ENCODE measurements at places on chromosomes 2 and 18. TPM values are rescaled to one million over a fixed set of nuclear protein-coding genes. Genes with fewer than 3 reads are reported as not detected.

The DQX1 gene
- total RNA-seq = not detected

The HRH4 gene
- not detected for total RNA-seq

The GCC2 gene
- total RNA-seq = 74.5 TPM

GRCh38 chr2:69755862-69756467 is 14.0 kb downstream of the ANXA4 start:
- peak overlapping the region; percentile 45 for H3K27ac ChIP-seq
- H3K36me3 ChIP-seq = no peaks in the 10 kb centered on the region
- DNase-seq = no peak
- no peaks in the 10 kb centered on the region for H3K27me3 ChIP-seq
- no peak overlapping the region for H3K4me3 ChIP-seq
- H3K4me1 ChIP-seq = peaks cover 26% of the 10 kb centered on the region

DNA sequence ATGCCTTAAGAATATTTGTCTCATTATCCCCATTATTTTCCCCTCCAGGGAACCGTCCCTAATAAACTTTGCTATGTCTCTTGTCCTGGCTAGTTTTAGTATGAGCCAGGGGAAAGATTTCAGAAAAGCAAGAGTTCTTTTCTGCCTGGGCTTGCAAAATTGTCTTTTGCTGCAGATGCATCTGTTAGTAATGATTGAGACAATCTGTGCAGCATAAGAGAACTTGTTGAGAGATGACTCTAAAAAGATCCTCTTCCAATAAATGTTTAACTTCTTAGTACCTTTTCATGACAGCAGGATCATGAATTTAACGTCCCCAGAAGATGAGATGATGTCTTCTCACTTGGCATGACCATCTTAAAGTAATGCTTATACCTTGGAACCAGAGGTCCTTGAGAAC is 172.5 kb upstream of the CREB1 start:
- no peaks in the 10 kb centered on the region for H3K27me3 ChIP-seq
- H3K4me3 ChIP-seq = no peak overlapping the region
- H3K27ac ChIP-seq = no peak overlapping the region

DNA sequence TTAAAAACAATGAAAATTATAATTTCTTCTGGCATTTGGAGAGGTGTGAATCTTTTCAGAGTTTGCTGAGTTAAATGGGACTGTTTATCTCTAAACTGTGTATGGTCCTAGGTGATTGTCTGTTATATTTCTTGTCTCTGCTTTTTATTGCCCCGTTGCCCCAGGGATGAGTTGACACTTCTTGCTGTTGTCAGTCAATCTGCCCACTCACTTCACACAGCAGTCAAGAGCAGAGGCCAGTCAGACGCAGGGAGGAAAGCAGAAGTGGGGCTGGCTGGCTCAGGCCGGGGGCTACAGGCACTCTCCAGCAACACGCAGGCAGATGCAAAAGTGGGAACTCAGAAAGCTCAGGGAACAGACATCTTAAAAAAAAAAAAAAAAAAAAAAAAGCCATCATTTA is 365.2 kb downstream of the CLIP4 start:
- DNase-seq = no peak
- H3K36me3 ChIP-seq = no peaks in the 10 kb centered on the region
- no peaks in the 10 kb centered on the region for H3K27me3 ChIP-seq
- no peak overlapping the region for H3K4me3 ChIP-seq
- no peak overlapping the region for H3K27ac ChIP-seq

GRCh38 chr2:190785334-190785733 is 95.3 kb upstream of the GLS start:
- peaks cover 10% of the 10 kb centered on the region for H3K4me1 ChIP-seq
- DNase-seq = no peak
- no peaks in the 10 kb centered on the region for H3K27me3 ChIP-seq
- H3K27ac ChIP-seq = no peak overlapping the region
- H3K36me3 ChIP-seq = no peaks in the 10 kb centered on the region
- no peak overlapping the region for H3K4me3 ChIP-seq

GRCh38 chr2:9149388-9149660 is 57.3 kb upstream of the ASAP2 start:
- DNase-seq = no peak
- no peaks in the 10 kb centered on the region for H3K36me3 ChIP-seq
- no peaks in the 10 kb centered on the region for H3K4me1 ChIP-seq

- no peaks in the 10 kb centered on the region for H3K27me3 ChIP-seq
- no peaks in the 10 kb centered on the region for H3K36me3 ChIP-seq
- no peaks in the 10 kb centered on the region for H3K4me1 ChIP-seq
- H3K27ac ChIP-seq = no peak overlapping the region
Measured at GRCh38 chr18:11408555-11409065, 200.8 kb upstream of the SLC35G4 start.

DNA sequence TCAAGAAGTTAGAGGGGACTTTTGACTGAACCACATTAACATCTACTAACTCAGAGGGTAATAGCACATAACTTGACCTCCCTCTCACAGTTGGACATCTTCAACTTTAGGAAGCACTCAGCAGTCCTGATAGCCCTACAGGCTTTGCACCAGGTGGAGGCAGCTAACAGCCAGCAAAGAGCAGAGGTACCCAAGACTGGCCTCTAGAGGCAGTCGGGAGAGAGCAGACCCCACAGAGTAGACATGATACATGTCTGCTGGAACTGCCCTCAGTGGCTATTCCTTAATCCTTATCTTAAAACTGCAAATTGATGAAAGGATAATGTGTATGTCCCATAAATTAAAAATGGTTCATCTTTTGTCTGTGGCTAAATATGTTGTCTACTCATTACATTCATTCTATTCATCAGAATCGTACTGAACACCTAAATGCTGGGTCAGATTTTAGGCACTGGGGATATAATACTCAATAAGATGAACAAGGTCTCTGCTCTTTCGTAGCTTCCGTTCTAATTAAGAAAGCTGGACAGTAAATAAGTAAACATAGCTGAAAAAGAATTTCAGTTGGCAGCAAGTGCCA is 49.8 kb downstream of the CAB39 start:
- no peak overlapping the region for H3K27ac ChIP-seq
- DNase-seq = no peak
- H3K4me3 ChIP-seq = no peak overlapping the region
- no peaks in the 10 kb centered on the region for H3K27me3 ChIP-seq
- H3K36me3 ChIP-seq = peaks cover 4% of the 10 kb centered on the region
- no peaks in the 10 kb centered on the region for H3K4me1 ChIP-seq

GRCh38 chr2:65464604-65465003 is 32.2 kb upstream of the SPRED2 start:
- H3K36me3 ChIP-seq = no peaks in the 10 kb centered on the region
- no peak overlapping the region for H3K27ac ChIP-seq
- no peaks in the 10 kb centered on the region for H3K27me3 ChIP-seq
- H3K4me1 ChIP-seq = no peaks in the 10 kb centered on the region

DNA sequence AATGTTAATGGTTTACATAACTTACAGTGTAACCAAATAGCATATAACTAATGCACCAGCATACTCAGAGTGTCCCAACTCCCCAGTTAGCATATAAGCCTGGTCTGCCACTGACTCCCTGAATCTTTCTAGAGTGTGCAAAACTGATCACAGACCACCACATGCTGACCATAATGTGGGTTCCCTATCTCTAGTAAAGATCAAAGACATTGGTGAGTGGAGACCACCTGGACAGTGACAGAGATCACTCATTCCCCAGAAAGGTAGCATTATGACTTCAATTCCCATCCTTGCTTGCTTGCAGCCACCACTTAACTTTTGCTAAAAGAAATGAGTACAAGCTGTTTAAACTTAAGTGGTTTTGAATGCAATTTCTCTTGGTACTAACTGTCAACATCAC is 39.0 kb downstream of the KANSL1L start:
- H3K4me1 ChIP-seq = peaks cover 2% of the 10 kb centered on the region
- H3K27me3 ChIP-seq = no peaks in the 10 kb centered on the region
- no peak overlapping the region for H3K27ac ChIP-seq
- no peak for DNase-seq
- H3K4me3 ChIP-seq = no peak overlapping the region

- no peaks in the 10 kb centered on the region for H3K27me3 ChIP-seq
- H3K4me3 ChIP-seq = no peak overlapping the region
- no peaks in the 10 kb centered on the region for H3K4me1 ChIP-seq
- H3K27ac ChIP-seq = no peak overlapping the region
- no peaks in the 10 kb centered on the region for H3K36me3 ChIP-seq
- DNase-seq = no peak
Measured at GRCh38 chr2:4909346-4910009, 782.7 kb upstream of the SOX11 start.

DNA sequence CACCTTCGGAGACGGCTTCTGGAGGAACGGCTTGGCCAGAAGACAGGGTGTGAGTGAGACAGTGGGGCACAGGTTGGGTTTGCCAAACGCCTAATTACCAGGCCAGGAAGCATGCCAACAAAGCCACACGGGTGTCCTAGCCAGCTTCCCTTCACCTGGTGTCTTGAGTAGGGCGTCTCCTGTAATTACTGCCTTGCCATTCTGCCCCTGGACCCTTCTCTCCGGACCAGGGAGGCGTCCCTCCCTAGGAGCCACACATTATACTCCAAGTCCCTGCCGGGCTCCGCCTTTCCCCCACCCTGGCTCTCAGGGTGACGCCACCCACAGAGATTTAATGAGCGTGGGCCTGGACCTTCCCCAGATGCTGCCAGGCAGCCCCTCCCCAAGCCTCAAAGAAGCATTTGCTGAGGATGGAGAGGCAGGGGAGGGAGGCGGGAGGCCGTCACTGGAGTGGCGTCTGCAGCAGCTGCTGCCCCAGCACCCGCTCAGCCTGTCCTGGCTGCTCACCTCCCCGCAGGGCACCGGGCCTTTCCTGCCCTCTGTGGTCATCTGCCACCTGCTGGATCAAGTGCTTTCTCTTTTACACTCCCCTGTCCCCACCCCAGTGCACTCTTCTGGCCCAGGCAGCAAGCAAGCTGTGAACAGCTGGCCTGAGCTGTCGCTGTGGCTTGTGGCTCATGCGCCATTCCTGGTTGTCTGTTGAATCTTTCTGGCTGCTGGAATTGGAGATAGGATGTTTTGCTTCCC is 20.7 kb downstream of the FOSL2 start:
- H3K4me3 ChIP-seq = no peak overlapping the region
- H3K36me3 ChIP-seq = peaks cover 69% of the 10 kb centered on the region
- H3K27ac ChIP-seq = no peak overlapping the region
- no peaks in the 10 kb centered on the region for H3K4me1 ChIP-seq

DNA sequence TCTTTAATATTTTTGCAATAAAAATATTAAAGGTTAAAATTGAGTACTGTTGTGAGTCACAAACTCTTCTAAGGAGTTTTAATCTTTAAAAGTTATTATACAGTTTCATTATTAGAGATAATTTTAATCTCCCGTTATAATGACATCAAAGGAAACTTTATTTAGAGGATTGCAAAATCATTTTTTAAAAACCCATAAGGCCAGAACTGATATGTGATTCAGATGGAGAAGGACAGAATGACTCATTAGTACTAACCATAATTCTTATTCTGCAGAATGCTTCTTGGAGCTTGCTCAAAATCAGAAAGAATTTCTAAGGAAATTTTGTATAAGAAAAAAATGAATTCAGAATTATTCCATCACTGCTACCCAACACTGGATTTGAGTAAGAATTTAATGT is 12.5 kb upstream of the HNRNPLL start:
- no peak for DNase-seq
- H3K27ac ChIP-seq = no peak overlapping the region
- H3K36me3 ChIP-seq = no peaks in the 10 kb centered on the region

- no peaks in the 10 kb centered on the region for H3K27me3 ChIP-seq
- peaks cover 23% of the 10 kb centered on the region for H3K4me1 ChIP-seq
- DNase-seq = no peak
- no peaks in the 10 kb centered on the region for H3K36me3 ChIP-seq
- no peak overlapping the region for H3K4me3 ChIP-seq
Measured at GRCh38 chr2:85405201-85406059, 4.7 kb downstream of the CAPG start.

DNA sequence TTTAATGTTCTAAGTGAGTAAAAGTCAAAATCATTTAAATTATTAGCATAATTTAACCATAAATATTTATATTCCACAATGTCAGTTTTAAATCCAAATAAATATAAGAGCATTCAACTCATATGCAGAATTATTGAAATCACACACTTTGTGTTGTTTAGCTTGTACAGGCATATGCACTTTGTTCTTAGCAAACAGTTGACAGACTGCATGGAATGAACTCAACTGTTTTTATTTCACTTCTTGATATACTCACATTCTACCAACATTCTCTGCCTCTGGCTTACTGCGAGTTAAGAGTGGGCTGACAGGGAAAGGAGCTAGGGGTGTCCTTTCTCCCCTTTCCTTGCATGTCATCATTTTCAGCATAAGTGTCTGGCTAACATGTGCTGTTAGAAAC is 7.6 kb upstream of the PIEZO2 start:
- H3K36me3 ChIP-seq = no peaks in the 10 kb centered on the region
- no peak overlapping the region for H3K27ac ChIP-seq
- no peaks in the 10 kb centered on the region for H3K27me3 ChIP-seq
- no peak overlapping the region for H3K4me3 ChIP-seq
- H3K4me1 ChIP-seq = no peaks in the 10 kb centered on the region
- no peak for DNase-seq

DNA sequence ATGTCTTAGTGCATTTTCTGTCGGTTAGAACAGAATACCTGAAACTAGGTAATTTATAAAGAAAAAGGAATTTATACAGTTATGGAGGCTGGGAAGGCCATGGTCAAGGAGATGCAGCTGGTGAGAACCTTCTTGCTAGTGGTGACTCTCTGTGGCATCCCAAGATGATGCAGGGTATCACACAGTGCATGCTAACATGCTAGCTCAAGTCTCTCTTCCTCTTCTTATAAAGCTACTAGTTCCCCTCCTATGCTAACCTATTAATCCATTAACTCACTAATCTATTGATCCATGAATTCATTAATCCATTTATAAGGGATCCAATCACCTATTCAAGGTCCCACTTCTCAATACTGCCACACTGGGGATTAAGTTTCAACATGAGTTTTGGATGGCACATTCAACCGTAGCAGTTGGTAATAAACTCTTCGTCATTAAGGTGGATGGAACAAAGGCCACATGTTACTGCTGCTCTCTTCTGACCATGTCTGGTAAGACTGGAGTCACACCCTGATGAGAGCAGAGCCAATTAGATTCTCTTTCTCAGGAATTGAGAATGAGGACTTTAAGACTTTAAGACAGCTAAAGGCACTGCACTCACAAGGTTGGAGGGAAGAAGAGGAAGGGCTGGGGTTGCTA is 211.6 kb upstream of the SMAD7 start:
- no peaks in the 10 kb centered on the region for H3K27me3 ChIP-seq
- H3K4me3 ChIP-seq = no peak overlapping the region
- no peak overlapping the region for H3K27ac ChIP-seq

DNA sequence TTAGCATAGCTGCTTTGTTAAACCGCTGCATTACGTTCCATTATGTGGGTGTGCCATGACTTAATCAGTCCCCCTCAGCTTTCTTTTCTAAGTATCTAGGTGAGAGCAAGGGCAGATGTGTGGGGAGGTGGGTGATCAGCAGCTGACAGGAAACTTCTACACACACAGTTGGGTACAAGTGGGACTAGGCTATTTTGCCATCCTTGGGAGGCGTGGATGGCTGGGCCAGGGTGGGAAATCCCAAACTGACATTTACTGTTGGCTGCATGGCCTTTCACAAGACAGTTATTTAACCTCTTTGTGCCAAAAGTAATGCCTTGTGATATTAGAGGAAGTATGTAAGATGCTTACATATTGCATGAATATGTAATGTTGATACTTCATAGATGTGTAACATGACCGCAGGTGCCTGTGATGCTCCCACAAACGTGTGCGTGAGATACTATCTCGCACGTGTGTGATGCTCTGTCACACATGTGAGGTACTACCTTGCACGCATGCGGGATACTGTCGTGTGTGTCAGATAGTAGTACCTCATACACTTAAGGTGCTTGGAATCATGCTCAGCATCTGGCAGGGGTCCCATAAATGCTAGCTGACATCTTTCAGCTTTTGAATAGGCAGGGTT is 314.5 kb downstream of the PRKCE start:
- no peak overlapping the region for H3K4me3 ChIP-seq
- H3K36me3 ChIP-seq = no peaks in the 10 kb centered on the region
- no peak overlapping the region for H3K27ac ChIP-seq
- DNase-seq = no peak
- no peaks in the 10 kb centered on the region for H3K27me3 ChIP-seq
- H3K4me1 ChIP-seq = peaks cover 10% of the 10 kb centered on the region
